Activated CD4-positive, alpha-beta T cell treated with anti-CD3 and anti-CD28 coated beads for 36 hours (primary cell): ENCODE measurements at places on chromosomes 5 and 9.

DNA sequence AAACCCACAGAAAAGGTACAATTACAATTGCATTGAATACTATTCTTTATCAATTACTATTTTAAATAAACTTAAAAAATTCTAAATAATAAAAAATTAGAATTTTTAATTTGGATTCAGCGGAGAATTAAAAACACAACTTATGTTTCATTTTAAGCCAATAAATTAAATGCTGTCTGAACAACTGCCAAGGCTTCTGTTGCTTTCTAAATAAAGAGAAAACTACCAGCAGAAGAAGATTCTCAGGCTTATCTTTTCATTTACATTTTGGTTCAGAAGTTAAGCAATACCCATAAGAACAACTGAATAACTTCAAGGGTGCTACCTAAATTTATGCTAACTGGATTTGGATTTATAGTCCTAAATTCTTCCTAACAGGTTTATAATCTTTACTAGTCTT is 150.0 kb upstream of the FTMT start:
- DNase-seq: no peak

- no peak for DNase-seq
Observed at GRCh38 chr9:113886026-113886369, 9.9 kb downstream of the ZNF618 start.

DNA sequence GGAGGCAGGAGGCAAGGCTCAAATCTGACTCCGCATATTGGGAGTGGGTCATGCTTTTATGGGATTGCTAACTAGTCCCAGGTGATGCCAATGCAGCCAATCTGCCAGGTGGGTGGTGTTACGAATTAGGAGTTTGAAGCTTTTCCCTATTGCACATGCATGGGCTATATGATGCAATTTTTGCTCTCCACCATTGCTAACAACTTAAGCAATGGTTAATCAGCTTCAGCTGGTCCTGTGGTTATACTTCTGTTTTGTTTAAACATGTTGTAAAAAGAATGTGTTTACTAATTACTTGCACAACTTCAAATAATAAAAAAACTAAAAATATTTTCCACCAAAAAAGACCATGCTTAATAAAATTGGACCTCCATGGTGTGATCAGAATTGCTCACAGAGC is 55.7 kb downstream of the SHC3 start:
- no peak for DNase-seq

GRCh38 chr9:27535701-27536118 is 6.1 kb upstream of the MOB3B start:
- peak; percentile 11 for DNase-seq

- peak; percentile 38 for DNase-seq
Observed at GRCh38 chr9:87498046-87498810, 561 bp downstream of the DAPK1 start.

DNA sequence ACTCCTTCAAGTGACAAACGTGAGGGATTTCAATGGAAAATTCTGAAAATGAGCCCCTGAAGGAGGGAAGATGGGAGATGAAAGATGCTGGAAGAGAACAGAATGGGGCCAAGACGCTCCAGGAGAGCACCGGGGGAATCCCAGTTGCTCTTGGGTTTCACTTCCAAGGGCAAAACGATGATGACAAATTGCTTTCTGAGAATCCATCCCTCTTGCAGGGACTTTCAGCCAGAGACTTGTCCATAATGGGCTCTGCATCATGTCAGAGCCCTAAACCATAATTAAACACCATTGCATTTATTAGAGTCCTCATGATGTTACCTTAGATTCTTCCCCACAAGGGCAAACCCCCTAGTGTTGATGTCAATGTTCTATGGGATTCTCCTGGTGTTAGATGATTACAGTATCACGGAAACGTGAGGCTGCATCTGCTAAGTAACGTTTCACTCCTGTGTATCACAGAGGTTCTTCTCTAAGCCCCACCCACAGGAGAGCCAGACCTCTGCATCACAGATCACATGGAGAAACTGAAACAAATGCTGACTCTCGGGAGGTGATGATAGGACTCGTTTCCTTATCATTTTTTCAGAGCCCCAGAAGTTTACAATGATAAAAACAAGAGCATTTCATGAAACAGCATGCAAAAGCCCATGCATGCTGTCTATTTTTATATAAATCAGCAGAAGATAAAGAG is 114.4 kb downstream of the TENT4A start:
- peak; percentile 70 for DNase-seq

GRCh38 chr5:56640763-56641406 is 174.5 kb upstream of the MAP3K1 start:
- DNase-seq: no peak

DNA sequence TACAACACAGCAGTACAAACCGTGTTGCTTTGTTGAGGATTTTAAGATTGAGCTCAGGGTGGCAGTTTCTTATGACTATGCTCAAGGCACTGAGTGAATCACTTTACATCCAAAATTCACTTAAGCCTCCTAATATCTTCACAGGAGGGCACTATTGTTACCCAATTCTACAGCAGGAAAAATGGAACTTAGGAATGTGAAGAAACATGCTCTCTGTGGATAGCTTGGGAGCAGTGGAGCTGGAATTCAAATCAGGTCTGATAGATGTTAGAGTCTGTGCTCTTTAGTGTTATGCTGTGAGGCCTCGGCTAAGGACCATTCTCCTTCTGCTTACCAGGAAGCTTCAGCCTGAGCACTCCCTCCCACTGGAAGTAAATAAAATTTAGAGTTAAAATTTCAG is 18.7 kb upstream of the HMHB1 start:
- no peak for DNase-seq

DNA sequence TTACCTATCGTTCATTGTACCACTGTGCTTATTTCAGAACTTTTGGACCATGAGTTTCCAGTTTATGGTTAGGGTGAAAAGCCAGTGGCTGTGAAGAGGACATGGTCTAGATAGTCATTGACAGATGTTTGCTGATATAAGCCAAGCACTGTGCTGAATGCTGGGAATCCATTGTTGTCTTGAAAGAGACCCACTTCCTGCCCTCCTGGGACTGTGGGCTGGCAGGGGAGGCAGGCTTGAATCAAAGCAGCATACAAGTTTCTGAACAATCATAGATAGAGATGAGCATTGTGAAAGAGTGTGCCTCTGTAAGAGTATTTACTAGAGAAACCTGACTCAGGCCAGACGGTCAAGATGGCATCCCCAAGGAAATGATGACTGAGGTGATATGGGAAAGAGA is 73.4 kb downstream of the NMUR2 start:
- no peak for DNase-seq

- no peak for DNase-seq
Observed at GRCh38 chr9:135920973-135921585, 13.7 kb upstream of the CAMSAP1 start.

DNA sequence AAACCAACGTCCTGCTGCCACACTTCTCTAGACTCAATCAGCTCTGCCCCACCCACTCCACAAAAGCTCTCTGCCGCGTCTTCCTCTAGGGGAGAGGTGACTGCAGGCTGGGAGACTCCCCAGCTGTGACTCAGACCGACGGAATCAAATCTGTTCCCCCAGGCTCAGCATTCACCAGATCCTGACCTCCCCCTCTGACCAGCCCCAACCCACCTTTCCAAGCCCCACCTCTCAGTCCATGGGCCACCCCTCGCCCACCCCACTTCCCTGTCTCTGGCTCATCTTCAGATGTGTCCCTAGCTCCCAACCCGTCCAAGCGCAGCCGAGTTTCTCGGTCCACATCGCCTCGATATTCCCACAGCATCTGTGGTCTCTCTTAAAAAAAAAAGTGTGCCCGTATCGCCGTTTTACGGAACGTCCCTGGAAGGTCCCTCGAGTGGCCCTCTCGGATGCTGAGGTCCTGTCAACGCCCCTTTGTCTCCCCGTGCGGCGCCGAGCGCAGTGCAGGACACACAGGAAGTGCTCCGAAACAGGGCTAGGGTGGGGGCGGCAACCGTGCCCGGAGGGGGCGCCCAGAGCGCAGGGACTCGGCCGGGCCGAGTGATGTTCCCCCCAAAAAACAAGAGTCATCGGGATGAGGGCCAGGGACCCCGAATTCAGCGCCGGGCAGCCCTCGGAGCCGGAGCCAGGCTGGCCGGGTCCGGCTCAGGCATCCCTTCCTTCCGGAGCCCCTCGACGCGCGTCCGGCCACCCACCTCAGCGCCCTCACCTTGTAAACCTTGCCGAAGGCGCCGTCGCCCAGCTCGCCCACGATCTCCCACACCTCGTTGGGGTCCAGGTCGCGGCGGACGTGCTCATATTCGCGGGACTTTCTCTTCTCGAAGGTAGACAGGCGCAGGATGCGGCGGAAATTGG is 649 bp downstream of the STK10 start:
- peak; percentile 87 for DNase-seq

- DNase-seq: no peak
Observed at GRCh38 chr9:114121227-114122135, 22.4 kb upstream of the KIF12 start.

DNA sequence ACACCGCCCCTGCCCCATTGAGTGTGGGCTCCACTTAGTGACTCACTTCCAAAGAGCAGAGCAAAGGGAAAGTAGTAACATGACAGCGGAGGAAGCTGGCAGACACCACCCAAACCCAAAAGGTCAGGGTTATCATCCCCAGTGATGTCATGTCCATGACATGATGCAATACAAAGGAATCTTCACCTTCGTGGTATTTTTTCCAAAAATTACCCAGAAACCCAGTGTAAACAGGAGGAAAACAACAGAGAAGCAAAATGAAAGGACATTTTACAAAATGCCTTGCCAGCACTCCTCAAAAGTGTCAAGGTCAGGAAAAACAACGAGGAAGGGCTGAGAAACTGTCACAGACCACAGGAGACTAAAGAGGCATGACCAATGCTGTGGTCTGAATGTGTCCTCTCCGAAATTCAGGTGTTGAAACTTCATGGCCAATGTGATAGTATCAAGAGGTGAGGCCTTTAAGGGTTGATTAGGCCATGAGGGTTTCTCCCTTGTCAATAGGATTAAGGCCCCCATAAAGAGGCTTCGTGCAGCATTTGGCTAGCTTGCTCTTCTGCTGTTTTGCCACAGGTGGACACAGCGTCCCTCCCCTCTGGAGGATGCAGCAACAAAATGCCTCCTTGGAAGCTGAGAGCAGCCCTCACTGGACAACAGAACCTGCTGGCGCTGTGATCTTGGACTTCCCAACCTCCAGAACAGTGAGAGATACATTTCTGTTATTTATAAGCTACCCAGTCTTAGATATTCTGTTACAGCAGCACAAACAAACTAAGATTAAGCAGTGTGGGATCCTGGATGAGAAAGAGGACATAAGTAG is 30.5 kb upstream of the MED10 start:
- DNase-seq: no peak

GRCh38 chr5:14155075-14155474 is 11.9 kb downstream of the TRIO start:
- DNase-seq: no peak

DNA sequence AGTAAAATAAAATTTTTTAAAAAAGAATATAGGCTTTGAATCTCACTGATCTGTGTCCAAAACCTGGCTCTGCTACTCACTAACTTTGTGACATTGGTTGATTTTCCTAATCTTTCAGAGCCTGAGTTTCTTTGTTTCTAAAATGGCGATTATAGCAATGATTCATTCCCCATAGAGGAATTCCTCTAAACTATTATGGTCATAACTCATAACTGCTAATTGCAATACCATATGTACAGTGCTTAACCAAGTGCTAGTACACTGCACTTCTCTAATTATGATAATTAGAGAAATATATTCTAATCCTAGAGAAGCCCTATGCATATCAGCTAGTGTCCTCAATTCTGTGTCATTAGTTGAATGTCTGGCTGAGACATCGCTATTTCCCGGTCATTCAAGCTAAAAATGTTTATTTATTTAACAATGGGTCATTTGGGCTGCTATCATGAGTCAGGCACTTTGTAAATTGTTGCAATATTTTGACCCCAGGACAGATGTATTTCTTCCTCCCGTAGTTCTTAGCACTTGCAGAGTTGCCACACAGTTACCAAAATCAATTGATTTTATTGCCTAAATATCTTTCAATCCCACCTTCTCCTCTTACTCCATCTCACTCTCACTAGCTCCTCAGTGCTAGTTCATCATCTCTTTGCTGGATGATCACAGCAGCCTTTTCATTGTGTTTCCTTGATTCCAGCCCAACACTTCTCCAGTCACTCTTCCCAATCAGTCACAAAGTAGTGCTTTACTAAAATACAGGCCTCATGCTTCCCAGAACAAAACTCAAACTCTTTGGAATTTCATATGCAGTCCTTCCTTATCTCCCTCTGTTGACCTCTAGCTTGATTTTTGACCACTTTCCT is 200.9 kb upstream of the PAPPA start:
- no peak for DNase-seq

GRCh38 chr5:84344788-84345187 is 39.9 kb downstream of the EDIL3 start:
- no peak for DNase-seq

- no peak for DNase-seq
Observed at GRCh38 chr5:76625087-76625815, 2.0 kb upstream of the F2RL2 start.

DNA sequence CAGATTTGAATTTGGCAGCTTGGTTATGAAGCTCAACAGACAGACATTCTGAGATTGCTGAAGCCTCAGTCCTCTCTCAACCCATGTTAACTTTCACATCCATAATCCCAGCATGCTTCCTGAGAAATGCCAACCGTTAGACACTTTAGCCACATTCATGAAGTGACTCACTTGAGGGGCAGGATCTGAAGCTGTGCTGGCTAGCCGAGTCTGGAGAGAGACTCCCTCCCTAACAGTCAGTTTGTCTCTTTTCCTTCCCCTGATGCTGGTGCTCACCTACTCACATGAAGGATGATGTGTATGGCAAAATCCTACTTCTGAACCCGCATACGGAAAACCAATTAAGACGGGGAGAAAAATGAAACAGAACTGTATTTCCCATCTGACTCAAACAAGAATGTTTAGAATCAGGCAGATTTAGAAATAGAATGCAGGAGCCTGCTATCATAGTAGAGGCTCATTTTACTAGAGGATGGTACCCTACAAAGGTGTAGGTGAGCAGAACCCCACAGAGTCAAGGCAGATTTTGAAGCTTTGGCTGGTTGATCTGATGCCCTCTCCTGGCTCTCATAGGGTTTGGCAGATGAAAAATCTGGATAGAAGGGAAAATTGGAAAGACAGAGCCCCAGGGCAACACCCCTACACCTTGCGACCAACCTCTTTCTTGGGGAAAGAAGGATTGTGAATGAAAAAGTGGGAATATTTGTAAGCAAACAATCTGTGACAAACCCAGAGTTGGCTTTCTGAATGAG is 150.9 kb upstream of the LHFPL2 start:
- no peak for DNase-seq

- no peak for DNase-seq
Observed at GRCh38 chr9:129900263-129901027, 65.2 kb downstream of the USP20 start.

GRCh38 chr5:155471027-155471426 is 457.5 kb downstream of the KIF4B start:
- no peak for DNase-seq

DNA sequence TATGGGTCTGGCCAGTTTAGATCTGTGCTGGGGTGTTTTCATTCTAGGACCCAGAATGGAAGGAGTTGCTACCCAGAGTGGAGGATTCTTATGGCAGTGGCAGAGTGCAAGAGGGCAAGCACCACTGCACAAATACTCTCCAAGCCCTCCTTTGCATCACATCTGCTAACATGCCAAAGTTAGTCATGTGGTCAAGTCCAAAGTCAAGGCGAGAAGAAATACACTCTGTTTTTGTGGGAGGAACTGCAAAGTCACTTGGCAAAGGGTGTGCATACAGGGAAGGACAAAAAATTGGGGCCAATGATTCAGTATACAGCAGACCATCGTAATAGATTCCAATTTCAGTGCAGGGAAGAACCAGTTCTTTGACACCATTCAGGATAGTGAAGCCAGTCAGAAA is 43.9 kb upstream of the HMGCS1 start:
- no peak for DNase-seq

- no peak for DNase-seq
Observed at GRCh38 chr5:105885266-105885665, 1785.5 kb downstream of the EFNA5 start.
